ENCODE measurements at places on chromosomes 1 and 21.

GRCh38 chr1:220841293-220841692 lies 38.0 kb upstream of the HLX start:
- DNase-seq, result no peak

- no peak for DNase-seq
Observed at GRCh38 chr1:153670257-153670858, 435 bp downstream of the ILF2 start.

GRCh38 chr1:8425781-8426161 lies 107.9 kb downstream of the SLC45A1 start:
- no peak for DNase-seq

DNA sequence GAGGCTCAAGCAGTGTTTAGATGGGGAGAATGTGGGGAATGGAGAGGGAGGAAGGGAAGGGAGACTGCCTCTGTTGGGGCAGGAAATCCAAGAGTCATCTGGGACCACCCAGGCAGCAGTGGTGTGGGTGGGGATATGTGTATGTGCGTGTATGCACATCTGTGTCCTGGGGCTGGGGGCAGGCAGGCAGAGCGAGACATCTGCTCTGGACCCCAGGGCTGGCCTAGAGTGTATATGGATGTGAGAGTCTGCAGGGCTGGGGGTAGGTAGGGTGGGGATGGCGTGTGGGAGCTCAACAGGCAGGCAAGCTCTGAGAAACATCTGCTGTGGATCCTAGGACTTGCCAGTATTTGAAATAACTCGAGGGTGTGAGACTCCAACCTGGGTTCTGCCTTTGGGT lies 3.5 kb downstream of the PTCH2 start:
- no peak for DNase-seq

- DNase-seq, result no peak
Observed at GRCh38 chr1:38250356-38250755, 203.8 kb upstream of the POU3F1 start.

DNA sequence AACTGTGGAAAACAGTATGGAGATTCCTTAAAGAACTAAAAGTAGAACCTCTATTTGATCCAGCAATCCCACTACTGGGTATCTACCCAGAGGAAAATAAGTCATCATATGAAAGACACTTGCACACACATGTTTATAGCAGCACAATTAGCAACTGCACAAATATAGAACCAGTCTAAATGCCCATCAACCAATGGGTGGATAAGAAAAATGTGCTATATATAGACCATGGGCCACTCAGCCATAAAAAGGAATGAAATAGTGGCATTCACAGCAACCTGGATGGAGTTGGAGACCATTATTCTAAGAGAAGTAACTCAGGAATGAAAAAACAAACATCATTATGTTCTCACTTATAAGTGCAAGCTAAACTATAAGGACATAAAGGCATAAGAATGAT lies 105.0 kb upstream of the PGBD5 start:
- DNase-seq, result no peak

- DNase-seq, result no peak
Observed at GRCh38 chr21:33643658-33644311, 1.5 kb downstream of the ITSN1 start.

DNA sequence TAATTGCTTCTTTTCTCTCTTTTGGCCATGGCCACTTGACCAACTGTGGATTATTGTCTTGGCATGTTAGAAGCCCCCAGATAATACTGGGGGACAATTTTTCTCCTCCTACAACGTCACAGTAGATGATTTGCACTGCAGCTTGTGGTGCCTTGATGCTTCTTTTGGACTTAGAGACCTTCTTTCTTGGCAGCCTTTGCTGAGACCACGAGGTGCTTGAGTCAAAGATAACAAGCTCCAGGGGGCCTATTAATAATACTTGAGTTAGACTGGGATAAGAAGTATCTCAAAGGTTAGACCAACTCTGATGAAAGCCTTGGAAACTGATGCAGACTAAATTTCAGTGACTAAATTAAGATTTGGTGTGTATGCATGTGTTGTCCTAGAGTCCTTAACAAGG lies 3.2 kb downstream of the PPP1R12B start:
- DNase-seq, result no peak

DNA sequence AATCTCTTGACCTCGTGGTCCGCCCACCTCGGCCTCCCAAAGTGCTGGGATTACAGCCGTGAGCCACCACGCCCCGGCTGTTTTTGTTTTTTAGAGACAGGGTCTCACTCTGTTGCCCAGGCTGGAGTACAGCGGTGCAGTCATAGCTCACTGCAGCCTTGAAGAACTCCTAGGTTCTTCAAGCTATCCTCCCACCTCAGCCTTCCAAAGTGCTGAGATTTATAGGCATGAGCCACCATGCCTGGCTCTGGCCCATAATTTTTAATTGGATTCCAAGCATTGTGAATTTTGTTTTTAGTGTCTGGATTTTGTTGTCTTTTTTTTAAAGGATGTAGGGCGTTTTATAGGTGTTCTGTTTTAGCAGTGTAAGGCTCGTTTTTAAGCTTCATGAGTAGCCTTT lies 28.6 kb upstream of the TXLNA start:
- no peak for DNase-seq

DNA sequence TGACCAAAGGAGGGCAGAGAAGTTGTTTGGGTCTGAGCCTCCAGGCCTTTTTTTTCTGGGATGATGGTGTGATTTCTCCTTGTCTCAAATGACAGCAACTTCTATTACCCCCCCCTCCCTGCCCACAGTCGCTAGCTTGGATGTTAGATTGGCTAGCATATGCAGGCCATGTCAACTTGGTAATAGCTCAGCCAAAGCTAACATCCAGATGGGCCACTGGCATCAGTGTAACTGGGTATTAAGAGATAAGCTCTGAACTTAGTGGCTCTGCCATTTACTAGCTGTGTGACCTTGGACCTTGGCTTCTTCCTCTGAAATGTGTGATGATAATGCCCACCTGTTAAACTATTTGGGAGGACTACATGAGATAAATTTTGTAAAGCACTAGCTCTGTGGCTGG lies 86.9 kb upstream of the TSPAN2 start:
- no peak for DNase-seq

DNA sequence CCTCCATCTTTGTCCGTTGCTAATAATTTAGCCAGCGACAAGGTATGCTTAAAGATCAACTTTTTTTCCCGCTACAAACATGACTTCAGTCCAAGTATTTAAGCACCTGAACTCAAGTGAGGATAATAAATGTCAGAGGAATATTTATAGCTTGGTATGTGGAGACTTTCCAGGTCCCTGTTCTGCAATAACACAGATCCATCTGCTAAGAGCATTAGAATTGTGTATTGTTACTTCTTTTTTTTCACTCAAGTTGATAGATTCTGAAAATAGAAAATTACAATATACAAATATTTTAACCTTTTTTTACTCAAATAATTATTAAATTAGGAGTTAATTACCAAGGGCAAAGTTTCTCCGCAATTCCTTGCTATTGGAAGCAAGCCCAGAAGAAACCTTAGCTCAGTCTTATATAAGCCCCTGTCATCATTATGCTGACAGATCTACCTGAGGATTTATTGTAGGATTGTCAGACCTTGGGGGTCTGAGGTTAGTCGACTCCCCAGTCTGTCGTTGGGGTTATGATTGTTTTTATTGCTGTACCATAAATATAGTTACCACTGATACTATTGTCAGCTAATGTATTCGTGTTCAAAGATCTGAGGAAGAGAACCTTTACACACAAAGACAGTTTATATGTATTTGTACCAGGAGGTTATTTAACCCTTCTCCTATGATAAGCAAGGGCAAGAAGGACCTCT lies 337.9 kb downstream of the TBX15 start:
- no peak for DNase-seq

- DNase-seq, result no peak
Observed at GRCh38 chr1:243471754-243472745, 216.2 kb downstream of the SDCCAG8 start.

DNA sequence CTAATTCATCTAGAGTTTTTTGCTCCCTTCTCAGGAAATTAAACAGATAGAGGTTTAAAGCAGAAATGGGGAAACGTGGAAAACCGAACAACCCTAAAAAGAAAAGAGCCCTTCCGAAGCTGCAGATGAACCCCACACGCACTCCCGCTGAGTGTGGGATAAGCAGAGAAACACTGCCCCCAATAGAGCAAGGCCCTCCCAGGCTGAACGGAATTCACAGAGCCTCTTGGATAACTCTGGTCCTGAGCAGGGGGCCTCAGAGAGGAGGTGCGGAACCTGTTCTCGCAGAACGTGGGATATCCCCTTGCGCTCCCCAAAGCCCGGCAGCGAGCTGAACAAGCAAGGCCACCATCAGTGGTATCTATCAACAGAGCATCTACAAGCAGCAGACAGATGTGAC lies 44.9 kb downstream of the SSBP3 start:
- DNase-seq, result peak; percentile 38

GRCh38 chr1:47433477-47434050 lies 4.3 kb upstream of the FOXD2 start:
- DNase-seq, result peak; percentile 38

DNA sequence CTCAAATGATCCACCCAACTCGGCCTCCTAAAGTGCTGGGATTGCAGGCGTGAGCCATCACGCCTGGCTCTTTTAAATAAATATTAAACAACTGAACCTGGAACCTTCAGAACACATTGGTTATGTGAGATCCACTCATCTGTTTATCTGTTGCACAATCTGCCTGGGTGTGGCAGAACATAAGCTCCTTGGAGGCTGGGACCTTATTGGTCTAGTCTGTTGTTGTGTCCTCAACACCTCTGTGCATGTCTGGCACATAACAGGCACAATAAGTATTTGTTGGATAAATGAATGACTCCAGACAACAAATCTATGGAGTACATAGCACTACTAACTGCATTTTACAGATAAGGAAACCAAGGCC lies 4.1 kb upstream of the NBL1 start:
- DNase-seq, result no peak

GRCh38 chr1:41325801-41326200 lies 35.4 kb upstream of the FOXO6 start:
- DNase-seq, result no peak

GRCh38 chr1:10835421-10835820 lies 39.0 kb upstream of the CASZ1 start:
- DNase-seq, result peak; percentile 70

DNA sequence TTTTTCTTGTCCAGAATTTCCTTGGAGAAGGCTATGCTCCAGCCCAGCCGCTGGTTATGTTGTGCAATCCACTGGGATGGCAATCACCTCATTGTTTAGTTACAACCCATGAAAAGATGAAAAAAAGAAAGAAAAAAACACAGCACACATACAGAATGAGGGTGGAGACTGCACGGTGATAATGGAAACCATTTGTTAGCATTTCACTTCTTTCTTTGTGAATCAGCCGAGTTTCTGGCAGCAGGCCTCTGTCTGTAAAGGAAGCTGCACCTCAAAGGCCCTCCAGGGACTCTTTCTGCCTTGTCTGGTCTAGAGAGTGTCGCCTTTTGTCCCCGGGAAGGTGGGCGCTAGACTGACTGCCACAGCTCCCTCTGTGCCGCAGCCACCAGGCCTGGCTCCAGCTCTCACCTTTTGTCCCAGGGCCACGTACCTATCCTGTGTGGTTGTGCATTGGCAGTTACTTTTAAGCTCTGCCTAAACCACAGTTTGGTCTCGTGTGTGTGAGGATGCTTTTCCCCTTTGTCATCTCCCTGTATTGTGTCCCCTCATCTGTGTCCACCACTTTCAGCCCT lies 35.6 kb downstream of the NGF start:
- peak; percentile 50 for DNase-seq

- DNase-seq, result no peak
Observed at GRCh38 chr1:31620631-31621497, 3.4 kb downstream of the HCRTR1 start.

- no peak for DNase-seq
Observed at GRCh38 chr1:203080456-203080855, 5.4 kb downstream of the MYOG start.

DNA sequence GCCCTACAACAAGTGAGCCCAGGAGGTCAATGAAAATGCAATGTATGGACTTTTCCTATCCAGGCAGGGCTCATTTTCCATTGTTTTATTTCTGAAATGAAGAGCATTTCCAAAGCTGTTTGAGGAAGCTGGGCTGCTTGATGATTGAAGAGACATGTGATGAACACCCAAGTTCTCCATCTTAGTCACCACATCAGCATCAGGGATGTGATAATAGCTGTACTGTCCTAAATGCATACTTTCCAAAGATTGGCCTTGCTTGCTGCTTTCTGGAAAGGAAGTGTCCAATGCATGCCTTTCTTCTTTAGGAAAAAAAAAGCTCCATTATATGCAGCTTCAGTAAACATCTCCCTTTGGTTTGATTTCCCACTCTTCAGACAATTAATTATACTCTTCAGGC lies 425.9 kb upstream of the RUNX1 start:
- no peak for DNase-seq

- no peak for DNase-seq
Observed at GRCh38 chr1:77582905-77583304, 99.6 kb downstream of the ZZZ3 start.

DNA sequence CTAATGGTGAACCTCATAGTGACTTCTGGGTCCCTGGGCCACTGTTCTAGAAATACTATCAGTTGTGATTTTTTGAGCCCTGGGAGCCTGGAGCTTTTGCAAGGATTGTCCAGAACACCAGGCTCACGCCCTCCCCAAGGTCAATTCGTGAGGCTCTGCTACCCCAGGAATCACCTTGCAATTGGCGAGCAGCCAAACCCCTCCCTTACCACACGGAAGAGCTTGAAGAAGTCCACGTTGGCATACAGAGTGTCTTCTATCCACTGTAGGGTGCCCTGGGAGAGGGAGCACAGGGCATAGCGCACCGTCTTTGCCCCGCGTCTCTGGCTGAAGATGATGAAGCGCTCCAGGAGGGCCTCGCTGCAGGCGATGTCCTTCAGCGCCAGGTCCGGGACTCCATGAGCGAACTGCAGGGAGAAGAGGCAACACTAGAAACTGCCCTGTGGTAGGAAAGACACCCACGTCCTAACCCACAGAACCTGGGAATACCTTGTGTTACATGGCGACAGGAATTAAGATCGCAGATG lies 22.3 kb downstream of the ABCA4 start:
- DNase-seq, result no peak

GRCh38 chr1:79460773-79461436 lies 454.4 kb upstream of the ADGRL4 start:
- DNase-seq, result no peak

- DNase-seq, result no peak
Observed at GRCh38 chr1:42210421-42211133, 46.0 kb upstream of the GUCA2A start.

DNA sequence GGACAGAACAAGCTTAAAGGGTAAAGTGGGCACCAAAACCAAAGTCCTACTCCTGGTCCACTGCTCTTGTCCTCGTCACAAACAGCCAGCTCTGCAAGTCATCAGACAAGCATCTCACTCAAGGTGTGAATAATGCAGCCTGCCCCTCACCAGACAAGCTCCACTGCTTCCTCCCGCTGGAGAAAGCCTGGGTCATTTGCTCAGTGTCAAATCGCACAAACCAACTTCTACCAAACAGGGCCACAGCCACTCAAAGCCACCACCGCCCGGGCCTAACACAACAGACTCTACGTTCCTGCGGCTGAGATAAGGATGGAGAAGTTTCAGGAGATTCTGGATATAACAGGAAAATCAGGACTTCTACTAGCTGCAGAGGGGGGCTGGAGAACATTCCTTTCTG lies 3.3 kb downstream of the SSBP3 start:
- DNase-seq, result no peak

Measured in eye (tissue), 1 donor.